ENCODE measurements at places on chromosomes 6 and 20. TPM values are rescaled to one million over a fixed set of nuclear protein-coding genes. Genes with fewer than 3 reads are reported as not detected.
A peak's percentile ranks its signal among the peaks of the same experiment; 100 is the strongest.

Gene TRIM40
- polyA plus RNA-seq: 0.07 TPM

DNA sequence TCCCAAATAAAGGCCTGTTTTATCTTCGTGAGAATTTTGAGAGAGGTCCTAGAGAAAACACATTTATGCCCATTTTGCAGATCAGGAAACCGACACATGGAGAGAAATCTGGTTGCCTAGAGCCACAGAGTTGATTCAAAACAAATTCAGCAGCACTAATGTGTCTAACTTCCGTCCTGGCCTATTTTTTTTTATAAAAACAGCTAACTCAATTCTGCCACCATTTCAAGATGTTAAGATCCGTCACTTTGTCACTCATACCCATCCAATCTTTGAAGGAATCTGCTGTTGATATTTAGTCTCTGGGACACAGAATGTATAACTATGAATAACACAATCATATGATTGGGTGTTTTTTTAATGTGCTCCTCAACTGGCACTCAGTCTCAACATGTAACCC lies 611.1 kb upstream of the ARID1B start:
- DNase-seq: no peak

GRCh38 chr20:48785801-48786200 lies 42.0 kb downstream of the PREX1 start:
- DNase-seq: no peak

DNA sequence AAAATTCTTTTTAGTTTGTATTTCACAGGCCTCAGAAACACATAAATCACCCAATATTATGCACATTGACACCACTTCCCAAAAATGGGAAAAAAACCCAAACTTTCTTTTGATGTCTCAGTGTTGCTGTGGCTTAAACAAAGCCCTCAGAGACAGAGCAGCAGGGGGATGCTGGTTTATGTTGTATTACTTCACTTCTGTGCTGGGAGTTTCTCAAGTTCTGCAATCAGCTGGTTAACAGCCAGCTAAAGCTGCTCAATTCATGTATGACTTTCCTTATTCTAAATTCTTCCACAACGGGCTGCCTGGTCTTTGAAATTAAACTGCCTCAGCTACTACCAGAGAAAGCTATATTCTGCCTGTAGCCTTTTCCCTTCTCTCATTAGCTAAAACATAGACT lies 5.6 kb downstream of the FILIP1 start:
- no peak for DNase-seq

Gene TCP11
- 2.6 TPM for polyA plus RNA-seq

- no peak for DNase-seq
These were observed 3.9 kb downstream of the GTF2H5 start for GRCh38 chr6:158172001-158172400.

Gene HMGCLL1
- 3.5 TPM for polyA plus RNA-seq

Gene MBOAT1
- 19.2 TPM for polyA plus RNA-seq

GRCh38 chr6:119077643-119078375 lies 655 bp downstream of the FAM184A start:
- no peak for DNase-seq

DNA sequence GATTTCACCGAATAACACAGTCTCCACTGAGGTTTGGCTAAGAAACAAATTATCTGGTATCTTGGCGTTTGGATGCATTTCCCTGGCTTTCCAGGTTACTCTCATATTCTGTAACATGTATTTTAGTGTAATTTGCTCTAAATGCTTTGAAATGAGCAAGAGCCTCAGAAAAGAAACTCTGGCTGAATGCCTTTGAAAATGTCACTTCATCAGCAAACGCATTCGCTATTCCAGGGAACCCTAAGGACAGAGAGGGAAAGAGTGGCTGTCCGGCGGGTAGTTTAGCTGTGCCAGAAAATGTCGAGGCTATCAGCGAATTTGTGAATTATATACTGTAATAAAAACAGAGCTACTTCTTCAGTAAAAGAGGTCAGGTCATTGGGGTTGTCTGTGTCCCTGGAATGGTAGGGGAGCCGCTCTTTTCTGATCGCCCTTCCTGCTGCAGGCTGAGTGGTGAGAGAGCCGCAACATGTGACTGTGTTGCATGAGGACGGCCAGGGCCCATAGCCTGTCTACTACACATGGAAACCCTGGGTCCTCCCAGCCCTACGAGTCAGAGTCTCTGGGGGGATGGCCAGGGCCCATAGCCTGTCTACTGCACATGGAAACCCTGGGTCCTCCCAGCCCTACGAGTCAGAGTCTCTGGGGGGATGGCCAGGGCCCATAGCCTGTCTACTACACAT lies 57.3 kb downstream of the SMOC2 start:
- DNase-seq: no peak

Gene KCNK15
- polyA plus RNA-seq: 0.06 TPM

GRCh38 chr6:1536526-1537429 lies 72.9 kb upstream of the FOXC1 start:
- DNase-seq: no peak

Gene ULBP2
- polyA plus RNA-seq: 0.65 TPM

Gene RHAG
- 0.80 TPM for polyA plus RNA-seq

- no peak for DNase-seq
These were observed 18.2 kb downstream of the MAS1 start for GRCh38 chr6:159908979-159909378.

- DNase-seq: no peak
These were observed 33.8 kb downstream of the DLGAP4 start for GRCh38 chr20:36339646-36340592.

DNA sequence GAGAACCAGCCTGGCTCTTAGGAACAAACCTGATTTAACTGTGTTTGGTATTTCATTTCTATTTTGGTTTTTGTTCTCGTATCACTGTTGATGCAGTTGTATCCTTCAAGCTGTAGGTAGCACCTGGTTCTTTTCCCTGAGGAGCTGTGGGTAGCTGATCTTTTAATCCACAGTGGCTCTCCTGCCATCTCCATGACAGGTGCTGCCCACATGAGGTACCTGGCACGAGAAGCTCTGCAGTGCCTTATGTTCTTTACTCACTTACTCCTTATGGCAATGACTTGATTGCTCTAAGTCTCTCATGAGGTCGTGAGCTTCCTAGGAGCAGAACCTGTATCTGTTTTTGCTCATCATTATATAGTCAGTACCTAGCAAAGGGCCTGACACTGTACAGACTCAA lies 74.3 kb upstream of the EMILIN3 start:
- DNase-seq: no peak

Gene LKAAEAR1
- not detected for polyA plus RNA-seq

DNA sequence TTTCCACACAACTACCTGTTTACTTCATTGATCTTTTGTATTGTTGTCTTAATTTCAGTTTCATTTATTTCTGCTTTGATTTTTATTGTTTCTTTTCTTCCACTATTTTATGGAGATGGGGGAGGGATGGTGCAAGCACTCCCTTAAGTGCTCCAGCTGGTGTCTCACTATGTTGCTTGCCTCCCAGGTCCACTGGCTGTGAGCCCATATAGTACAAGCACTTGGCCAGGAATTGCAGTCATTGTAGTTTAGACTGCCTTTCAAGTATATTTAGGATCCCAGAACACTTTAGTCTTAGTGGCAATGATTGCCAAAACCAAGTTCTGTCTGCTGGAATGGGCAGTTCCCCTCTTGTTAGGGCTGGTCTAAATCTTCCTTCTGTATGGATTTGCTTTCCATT lies 34.9 kb upstream of the MAN1A1 start:
- DNase-seq: no peak

DNA sequence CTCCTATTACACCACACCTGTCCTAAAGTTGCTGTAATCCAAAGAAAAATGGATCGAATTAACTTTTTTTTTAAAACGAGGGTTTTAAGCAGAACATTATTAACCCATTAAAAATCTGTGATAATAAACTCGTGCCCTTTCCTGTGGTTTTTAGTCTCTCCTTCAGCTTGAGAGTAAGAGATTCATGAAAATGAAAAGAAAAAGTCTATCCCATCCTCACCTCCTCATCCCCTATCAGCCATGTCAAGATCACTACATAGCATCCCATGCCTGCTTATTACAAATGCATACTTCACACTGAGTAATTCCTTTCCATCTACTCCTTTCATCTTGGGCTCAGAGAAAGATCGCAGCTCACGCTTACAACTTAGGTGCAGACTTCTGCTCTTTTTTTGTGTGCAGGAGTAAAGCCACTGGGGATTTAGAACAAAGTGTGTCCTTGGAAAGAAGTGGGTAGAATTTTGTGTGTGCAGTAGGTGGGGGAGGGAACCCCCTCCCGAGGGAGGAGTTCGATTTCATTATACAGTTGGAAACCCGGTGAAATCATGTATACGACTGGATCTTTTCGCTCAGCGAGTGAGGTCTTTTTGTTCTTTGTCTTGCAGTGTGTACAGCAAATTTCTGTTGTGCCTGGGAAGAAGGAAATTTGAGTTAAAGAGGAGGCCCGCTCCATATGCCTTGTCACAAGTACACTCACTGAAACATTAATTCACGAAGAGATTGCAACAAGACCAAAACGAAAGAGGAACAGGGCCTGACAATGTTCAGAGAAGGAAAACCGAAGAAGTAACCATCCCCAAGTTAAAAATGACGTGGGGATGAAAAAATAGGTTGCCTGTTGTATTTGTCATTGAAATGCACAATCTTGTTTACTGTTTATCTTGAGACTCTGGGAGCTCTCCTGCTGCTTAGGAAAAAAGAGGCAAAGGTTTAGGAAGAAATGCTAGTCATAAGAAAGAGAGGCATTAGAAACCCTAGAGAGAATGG lies 146.5 kb upstream of the ZNF217 start:
- DNase-seq: no peak

- DNase-seq: no peak
These were observed 183.2 kb downstream of the EYA4 start for GRCh38 chr6:133424359-133424758.

DNA sequence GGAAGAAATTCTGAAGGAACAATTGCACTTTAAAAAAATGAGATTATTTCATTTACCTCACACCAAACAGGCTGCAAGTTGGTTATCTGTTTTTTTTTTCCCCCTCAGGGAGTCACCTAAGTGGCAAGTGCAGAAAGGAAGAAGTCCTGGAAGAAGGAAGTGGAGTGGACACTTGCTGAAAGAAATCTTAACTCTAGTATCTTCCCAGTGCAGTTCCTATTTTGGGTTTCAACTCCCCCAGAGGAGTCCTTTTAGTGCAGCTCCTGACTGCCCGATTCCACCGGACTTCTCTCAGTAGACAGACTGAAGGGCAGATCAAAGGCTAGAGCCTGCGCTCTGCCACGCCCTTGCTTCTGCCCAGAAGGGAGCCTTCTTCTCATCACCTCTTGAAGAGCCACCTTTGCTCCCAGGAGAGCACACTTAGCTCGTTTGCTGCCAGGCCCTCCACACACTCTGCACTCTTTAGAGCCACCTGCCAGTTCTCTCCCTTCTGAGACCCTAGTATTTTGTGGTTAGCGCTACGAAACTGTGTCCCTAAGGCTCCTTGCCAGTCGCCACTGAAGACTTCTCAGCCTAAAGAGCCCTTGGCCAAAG lies 4.9 kb downstream of the MTCL3 start:
- DNase-seq: no peak

DNA sequence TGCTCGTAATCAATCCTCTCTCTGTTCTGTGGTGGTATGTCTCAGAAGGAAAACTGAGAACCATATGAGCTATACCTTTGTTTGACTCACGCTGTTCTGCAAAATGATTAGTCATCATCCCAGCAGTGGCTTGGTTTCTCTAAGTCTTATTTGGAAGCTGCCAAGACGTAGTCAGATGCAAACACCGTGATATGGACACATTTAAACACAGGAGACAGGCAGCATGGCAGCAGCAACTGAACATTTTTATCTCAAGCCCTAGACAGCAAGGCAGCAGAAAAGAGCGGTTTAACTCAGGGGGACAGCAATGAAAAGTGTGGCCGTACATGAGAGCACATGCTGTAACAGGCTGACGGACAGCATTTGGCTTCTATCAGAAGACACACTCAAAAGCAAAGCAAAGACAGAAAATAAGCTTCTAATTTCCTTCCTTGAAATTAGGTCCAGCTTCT lies 1295.1 kb downstream of the EPHA7 start:
- peak; percentile 23 for DNase-seq

GRCh38 chr6:99592900-99593299 lies 13.7 kb upstream of the PRDM13 start:
- no peak for DNase-seq

All from right renal cortex interstitium (tissue), 3 donors.